ENCODE measurements at places on chromosomes 11 and 22.

GRCh38 chr22:31046539-31047226 lies 34.4 kb upstream of the SMTN start:
- DNase-seq = no peak

GRCh38 chr11:115699733-115700132 lies 195.5 kb upstream of the CADM1 start:
- DNase-seq = no peak

DNA sequence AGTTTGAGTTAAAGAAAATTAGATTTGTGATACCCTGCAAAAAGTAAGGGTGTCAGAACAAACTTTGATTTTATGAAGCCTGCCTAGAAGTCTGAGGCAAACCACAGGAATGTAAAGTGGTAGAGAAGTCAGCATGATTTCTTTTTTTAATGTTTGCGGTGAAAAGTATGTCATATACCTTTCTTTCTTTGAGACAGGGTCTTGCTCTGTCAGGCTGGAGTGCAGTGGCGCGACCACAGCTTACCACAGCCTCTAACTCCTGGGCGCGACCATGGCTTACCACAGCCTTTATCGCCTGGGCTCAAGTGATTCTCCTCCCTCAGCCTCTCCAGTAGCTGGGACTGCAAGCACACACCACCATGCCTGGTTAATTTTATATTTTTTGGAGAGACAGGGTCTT lies 4.7 kb downstream of the API5 start:
- no peak for DNase-seq

- no peak for DNase-seq
These were observed 5.0 kb upstream of the SCUBE2 start for GRCh38 chr11:9096427-9096826.

- no peak for DNase-seq
These were observed 81.1 kb upstream of the CHRM4 start for GRCh38 chr11:46472662-46472994.

DNA sequence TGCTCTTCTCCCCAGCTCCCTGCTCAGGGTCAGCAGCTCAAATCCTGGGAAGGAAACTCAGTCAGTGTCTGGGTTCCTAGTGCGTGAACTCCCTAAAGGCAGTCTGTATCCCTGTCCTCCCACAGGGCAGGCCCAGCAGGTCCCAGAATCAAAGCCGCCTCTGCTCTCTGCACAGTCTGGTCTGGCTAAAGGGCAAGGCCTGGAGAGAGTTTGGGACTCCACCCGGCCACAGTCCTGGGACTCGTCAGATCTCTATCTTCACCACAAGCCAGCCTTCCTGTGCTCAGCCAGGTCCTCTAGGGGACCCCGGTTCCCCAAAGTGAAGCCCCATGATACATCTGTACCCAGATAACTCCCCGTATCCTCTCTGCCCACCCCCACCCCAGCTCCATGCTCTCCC lies 56.2 kb upstream of the CSNK2A3 start:
- no peak for DNase-seq

DNA sequence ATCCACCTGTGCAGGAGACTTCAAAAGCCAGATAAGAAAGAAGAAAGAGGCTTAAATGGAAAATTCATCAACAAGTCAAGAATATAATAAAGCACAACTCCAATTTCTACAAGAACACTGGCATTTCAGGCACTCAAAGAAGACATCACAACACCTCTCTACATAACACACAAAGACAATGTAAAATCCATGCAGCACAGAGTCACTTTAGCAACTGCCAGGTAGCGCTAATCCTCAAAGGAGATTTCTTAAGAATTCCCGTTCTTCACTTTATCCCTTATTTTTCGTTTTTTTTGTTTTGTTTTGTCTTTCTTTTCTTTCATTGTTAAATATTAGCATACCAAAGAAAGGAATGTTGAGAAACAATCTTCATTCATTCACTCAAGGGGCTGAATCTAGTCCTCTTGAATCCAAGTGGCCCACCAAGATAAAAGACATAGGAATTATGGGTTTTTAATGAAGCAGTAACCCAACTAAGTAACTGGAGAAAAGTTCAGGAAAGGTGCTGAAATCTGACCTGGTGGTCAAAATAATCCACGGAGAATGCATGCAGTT lies 95.0 kb downstream of the CADM1 start:
- DNase-seq = no peak

- no peak for DNase-seq
These were observed 5.1 kb downstream of the ACCS start for GRCh38 chr11:44071157-44071556.

GRCh38 chr11:2853997-2854560 lies 31.5 kb downstream of the CDKN1C start:
- no peak for DNase-seq

DNA sequence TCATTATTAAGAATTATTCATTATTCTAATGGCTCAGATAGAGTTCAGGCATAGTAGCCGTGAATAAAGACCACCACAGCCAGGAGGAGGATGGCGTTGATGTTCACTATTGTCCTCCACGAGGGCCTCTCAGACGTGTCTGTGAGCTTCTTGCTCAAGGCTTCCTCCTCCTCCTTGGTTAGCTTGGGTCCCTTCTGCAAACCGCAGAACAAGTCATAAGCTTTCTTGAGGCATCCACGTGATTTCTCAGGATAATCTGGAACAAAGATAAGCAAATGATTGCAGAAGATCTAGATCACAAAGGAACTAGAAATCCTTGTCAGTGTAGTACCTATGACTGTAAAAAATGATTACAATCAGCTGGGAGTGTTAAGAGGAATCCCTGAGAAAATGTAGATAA lies 13.6 kb upstream of the RFPL2 start:
- DNase-seq = no peak

GRCh38 chr11:113675003-113675561 lies 31.0 kb downstream of the TMPRSS5 start:
- no peak for DNase-seq

DNA sequence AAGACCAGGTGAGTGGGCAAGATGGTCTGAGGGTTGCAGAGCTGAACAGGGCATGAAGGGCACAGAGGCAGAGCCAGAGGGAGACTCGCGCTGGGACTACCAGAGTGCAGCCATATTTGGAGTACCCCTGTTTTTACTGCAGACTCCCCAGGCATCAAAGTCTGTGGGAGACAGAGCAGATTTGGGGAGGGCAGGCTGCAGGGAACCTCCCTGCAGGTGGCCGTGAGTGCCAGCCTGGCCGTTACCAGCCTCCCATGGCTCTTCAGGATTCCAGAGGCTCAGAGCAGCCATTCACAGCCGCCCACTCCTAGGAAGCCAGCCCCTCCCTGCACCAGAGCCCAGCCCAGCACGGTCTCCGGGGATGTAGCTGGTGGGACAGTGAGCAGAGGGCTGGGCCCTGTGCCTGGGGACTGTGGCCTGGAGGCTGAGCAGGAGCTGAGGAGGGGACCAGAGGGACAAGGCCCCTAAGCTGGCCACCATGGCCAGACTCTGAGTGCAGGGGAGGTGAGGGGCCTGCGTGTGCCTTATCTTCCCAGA lies at the start of gene SEPTIN3:
TSS of gene SEPTIN3 (plus strand) at position 334 of the 537 bp plus-strand sequence. CDS start 2,050 bp downstream, outside the sequence.
- DNase-seq = no peak

- DNase-seq = no peak
These were observed 104.6 kb upstream of the SORL1-AS1 start for GRCh38 chr11:121557348-121557747.

DNA sequence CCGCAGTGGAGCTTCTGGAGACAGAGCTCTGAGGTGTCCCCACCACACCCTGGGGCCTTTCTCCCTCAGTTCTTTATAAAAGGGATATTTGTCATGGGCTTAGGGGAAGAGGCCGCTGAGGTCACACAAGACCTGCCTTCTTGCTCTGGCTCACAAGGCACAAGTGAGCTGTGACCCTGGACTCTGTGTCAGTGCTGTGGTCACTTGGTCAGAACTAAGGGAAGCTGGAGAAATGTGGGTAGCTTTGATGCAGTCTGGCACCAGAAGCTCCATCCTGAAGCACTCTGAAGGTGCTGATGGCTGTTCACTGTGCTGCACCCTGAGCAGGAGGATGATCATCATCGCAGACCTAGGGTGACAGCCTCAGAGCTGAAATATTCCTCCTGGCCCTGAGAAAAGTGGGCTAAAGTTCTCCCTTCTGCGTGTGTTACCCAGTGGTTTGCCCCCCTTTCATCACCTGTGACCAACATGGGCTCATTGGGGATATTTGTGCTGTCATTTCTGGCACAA lies 28.1 kb upstream of the VPREB1 start:
- DNase-seq = no peak

- DNase-seq = no peak
These were observed 51.3 kb upstream of the SCUBE2 start for GRCh38 chr11:9142732-9143131.

DNA sequence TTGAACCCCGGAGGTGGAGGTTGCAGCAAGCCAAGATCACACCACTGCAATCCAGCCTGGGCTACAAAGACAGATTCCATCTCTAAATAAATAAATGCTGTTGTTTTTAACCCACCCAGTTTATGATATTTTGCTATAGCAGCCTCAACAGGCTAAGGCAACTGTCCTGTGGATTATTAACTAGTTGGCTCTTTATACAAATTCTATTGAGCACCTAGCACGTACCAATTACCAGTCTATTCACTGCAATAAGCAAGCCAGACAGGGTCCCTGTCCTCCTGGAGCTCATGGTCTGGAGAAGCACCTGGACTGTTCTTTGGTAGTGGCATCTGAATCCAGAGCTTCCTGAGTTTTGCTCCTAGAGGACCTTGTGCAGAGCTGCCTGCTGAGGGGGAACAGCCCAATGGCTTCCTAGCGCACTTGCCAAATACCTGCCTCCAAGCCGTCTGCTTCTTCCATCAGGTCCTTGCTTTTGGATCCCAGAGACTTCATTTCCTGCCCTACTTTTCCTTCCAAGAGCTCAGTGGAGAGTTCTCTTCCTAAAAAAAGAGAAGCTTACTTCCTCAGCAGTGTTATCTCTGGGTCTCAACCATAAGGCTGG lies 49.9 kb upstream of the MICAL2 start:
- DNase-seq = no peak

DNA sequence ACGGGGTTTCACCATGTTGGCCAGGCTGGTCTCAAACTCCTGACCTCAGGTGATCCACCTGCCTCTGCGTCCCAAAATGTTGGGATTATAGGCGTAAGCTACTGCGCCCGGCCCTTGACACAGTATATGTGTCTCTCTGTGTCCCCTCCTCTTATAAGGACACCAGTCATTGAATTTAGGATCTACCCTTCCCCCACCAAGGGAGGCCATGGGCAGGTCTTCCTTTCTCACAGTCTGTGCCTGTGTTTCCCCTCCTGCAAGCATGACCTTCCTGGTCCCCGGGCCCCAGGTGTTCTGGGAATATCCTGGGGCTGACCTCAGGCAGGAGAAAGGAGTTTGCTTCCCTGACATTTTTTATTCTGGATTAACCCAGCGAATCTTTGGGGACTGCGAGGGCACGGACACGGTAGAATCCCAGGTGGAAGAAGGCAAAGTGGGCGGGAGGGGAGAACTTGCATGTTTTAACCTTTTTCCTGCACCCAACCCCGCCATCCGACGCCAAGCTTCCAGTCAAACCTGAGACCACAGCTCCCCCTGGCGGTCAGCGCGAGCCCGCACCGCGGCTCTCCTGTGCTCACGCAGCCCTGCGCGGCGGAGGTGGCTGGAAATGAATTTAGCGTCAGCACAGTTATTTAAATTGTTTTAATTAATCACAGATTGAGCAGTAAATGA lies 42.1 kb upstream of the ISX start:
- peak; percentile 53 for DNase-seq

DNA sequence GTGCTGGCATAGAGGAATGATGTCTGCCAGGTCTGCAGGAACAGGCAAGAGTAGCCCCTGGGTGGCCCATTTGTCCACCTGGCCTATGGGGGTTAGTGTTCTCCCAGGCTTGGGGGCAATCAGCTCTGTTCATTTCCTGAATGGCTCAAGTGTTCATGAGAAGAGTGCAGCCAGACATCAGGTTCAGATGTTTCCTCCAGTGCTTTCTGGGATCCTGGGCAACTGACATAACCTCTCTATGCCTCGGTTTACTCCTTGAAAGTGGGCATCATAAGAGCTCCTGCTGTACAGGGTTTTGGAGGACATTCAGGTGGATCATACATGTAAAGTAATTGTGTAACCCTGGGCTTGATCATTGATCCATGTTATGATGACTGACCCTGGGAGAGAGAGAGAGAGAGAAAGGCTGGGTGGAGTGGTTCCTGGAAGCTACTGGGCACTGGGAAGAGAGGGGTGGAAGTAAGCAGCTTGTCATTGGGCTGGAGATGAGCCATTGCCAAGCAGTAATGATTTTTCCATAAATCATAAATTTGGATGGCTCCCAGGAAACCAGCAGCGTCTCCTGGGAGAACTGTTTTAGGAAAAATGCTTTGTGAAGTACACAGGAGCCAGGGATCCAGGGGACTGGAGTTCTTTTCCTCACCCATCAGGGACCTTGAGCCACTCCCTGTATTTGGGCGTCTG lies 30.2 kb upstream of the ACCSL start:
- DNase-seq = no peak

- no peak for DNase-seq
These were observed 43.1 kb downstream of the SVIP start for GRCh38 chr11:22786475-22786874.

- no peak for DNase-seq
These were observed 435.5 kb downstream of the RAB38 start for GRCh38 chr11:87739766-87740165.

- no peak for DNase-seq
These were observed 4.1 kb downstream of the SYT13 start for GRCh38 chr11:45282081-45282480.

DNA sequence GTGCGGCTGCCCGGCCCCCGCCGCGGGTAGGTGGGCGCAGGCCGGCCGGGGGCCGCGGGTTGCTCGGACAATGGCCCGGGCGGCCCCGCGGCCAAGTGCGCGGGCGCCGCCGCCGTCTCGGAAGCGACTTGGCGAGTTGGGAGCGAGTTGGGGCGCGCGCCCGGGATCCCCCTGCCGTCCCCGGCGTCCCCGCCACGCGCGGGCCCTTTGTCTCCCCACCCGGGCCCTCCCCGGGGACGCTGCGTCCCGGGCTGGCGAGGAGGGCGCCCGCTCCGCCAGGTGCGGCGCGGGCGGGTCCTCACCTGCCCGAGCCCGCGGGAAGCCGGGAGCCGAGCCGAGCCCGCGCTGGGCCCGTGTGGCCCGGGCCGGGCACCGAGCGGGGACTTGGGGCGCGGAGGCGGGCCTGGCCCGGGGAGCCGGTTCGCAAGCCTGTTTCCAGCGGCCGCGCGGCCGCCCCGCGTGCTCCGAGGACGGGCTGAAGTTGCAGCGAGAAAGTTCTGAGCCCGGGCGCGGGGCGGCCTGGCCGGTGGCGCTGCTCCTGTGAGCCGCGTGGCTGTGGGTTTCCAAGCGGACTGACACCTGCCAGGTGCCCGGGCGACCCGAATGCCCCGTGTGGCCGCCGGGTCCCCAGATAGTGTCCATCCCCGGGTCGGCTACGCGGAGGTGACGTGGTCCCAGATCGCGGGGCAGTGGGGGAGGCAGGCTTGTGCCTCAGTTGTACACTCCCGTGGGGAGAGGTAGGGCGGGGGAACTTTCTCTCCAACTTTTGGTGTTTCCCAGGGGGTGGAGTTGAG lies 586 bp downstream of the LRP5 start:
- no peak for DNase-seq

GRCh38 chr11:1559111-1559951 lies 12.7 kb downstream of the DUSP8 start:
- DNase-seq = no peak

- DNase-seq = no peak
These were observed 9.3 kb downstream of the RPL3 start for GRCh38 chr22:39309881-39310714.

GRCh38 chr11:9760193-9760575 lies 96.3 kb downstream of the SWAP70 start:
- DNase-seq = no peak

- no peak for DNase-seq
These were observed 132.5 kb downstream of the ADAMTS15 start for GRCh38 chr11:130580891-130581492.
